MCF 10A (cell line): ENCODE measurements at places on chromosomes 4 and X.

- DNase-seq: no peak
These were observed 33.3 kb downstream of the APBB2 start for GRCh38 chr4:41181037-41181436.

DNA sequence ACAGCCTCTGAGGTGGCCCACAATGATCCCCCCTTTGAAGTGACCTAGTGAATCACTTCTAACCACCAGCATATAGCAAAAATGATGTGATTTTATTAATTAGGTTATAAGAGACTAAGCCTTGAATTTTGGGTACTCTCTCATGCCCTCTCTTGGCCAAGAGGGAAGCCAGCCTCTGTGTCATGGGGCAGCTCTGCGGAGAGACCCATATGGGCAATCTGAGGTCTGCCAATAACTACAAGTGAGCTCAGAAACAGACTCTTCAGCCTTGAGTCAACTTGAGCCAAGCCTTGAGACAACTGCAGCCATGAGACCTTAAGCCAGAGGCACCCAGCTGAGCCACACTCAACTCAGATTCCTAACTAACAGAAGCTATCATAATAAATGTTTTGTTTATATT is 45.7 kb downstream of the MANBA start:
- DNase-seq: no peak

GRCh38 chr4:17578482-17578891 is 1.5 kb downstream of the LAP3 start:
- DNase-seq: no peak

DNA sequence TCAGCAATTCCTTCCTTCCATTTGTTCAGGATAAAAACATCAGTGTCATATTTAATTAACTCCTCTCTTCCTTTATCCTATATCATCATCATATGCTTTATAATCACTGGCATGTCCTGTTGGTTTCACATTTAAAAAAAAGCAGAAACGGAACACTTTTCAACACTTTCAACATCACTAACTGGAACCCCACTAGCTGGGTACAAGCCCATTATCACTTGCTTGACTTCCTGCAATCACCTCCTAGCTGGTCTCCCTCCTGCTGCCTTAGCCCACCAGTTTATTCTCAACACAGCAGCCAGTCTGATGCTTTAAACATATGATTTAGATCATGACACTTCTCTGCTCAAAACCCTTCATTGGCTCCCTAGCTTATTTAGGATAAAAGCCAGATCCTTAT is 116.4 kb upstream of the LSM6 start:
- DNase-seq: no peak

DNA sequence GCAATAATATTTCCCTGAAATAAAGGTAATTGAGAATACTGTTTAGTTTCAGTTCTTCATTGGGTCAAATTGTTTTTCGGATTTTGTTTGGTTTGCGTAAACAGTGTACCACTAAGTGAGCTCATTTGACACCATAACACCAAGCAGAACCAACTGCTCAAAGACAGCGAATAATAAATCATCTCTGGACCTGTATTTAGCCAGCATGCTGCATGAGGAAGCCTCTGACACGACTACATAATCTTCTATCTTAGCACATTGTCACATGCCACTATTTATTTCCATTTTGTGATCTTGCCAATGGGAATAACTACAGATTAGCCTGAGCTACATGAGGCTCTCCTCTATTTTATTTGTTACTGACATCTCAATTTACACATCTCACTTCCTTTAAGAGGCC is 12.1 kb upstream of the PRKG2 start:
- no peak for DNase-seq

- DNase-seq: no peak
These were observed 104.9 kb downstream of the SLIT2 start for GRCh38 chr4:20356565-20356964.

DNA sequence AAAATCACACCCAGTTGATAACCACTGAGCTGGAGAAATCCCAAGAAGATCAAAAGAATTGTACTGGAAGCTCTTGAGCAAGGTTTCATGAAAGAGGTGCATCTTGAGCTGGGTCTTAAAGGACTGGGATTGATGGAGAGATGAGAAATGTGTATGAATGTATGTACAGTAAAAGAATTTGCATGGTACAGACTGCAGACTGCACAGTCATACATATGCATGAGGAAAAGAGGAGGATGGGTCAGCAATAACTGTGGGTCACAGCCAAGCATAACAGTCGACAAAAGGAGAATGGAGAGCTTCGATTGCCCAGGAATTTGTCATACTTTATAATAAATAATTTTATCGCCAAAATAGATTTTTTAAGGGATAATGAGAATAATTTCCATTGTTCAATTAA is 4.8 kb upstream of the RELL1 start:
- DNase-seq: no peak

DNA sequence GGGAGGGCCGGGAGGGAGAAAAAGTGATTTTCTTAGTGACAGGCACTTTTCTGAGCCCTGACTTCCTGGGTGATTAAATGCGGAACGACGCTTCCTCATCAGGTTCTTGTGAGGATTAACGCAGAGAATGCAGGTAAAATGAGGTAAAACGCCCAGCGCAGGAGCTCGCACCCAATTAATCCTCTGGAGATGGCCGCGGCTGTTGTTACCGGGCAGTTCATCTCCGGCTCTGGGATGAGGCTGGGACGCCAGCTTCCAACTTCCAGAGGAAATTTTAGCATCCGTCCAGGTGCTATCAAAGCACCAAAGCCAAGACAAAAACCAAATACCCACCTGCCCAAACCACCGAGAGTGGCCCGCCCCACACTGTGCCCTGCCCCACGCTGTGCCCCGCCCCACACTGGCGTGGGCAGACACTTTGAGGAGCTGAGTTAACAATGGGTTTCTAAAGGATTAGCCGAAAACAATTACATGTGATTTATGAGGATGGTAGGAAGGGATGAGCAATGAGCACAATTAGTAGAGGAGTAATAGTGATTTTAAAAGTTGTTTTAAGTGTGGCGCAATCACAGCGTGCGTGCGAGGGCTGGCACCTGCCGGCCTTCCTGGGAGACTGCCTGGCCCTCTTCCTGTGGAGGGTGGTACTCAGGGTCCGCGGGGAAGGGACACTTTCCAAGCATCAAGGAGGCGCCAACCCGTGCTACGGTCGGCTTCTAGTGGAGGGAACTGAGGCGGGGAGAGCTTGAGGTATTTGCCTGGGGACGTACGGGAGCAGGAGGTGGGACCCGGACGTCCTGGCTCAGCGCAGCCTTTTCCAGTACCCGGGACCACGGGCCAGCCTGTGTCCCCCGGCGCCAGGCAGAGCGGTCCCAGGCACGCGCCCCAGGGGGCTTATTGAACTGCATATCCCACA is 41.6 kb upstream of the ADRA2C start:
- DNase-seq: peak; percentile 16

DNA sequence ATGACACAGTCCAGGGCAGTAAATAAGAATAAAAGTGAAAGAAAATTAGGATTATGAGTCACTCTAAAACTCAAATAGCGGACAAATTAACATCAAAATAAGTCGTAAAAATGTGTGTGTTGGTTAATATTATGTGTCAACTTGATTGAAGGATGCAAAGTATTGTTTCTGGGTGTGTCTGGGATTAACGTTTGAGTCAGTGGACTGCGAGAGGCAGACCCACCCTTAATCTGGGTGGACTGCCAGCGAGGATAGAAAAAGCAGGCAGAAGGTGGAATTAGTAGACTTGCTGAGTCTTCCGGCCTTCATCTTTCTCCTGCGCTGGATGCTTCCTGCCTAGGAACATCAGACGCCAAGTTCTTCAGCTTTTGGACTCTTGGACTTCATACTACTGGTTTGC is 324.3 kb upstream of the PCDH10 start:
- no peak for DNase-seq

- DNase-seq: no peak
These were observed 71.3 kb upstream of the LHFPL1 start for GRCh38 chrX:112751076-112751475.

GRCh38 chr4:164989471-164989870 is 12.0 kb upstream of the TRIM61 start:
- no peak for DNase-seq

DNA sequence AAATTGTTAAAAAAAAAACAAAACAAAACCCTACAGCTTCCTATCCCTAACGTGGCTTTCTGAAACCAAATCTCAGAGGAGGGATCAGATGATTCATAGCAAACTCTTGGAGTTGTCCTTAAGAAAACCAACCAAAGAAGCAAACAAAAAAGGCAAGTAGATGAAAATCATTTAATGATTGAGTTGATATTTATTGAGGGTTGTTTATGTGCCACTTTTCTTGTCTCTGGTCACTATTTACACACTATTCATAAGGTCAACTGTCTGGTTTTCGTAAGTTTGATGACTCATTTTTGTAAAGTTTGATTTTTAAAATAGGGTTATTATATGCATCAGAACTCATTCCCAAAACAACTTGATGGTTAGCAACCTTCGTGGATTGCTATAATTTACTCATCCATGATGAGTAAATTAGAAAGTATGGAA is 133.4 kb downstream of the UNC5C start:
- DNase-seq: peak; percentile 20

DNA sequence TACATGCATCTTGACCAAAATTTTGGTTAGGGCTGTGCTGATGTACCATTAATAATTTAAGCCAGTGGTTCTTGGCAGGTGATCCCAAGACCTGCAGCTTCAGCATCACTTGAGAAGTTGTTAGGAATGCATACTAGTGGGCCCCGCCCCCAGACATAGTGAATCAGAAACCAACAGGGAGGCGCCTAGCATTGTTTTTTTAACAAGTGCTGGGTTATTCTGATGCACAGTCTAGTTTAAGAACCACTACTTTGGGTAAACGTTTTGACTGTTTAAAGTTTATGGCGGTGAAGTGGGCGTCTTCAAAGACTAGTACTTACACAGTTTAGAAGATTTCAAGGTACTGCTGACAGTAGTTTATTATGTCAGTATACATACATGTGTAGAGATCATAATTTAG is 23.6 kb downstream of the FAM199X start:
- no peak for DNase-seq

DNA sequence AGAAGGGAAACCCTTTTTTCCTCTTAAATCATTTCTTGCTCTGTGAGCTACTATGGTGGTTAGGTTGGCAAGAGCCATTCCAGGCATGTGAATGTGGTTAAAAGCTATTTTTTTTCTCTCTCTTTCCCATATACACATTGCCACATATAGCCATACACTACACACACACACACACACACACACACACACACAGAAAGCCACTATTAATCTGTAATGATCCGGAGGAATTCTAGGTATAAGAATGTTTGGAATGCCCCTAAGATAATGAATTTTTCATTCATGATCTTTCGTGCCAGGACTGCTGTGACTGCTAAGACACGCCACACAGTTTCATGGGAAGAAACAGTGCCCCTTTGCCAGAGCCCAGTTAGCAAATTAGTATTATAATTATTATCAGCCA is 21.8 kb upstream of the TLL1 start:
- DNase-seq: no peak

DNA sequence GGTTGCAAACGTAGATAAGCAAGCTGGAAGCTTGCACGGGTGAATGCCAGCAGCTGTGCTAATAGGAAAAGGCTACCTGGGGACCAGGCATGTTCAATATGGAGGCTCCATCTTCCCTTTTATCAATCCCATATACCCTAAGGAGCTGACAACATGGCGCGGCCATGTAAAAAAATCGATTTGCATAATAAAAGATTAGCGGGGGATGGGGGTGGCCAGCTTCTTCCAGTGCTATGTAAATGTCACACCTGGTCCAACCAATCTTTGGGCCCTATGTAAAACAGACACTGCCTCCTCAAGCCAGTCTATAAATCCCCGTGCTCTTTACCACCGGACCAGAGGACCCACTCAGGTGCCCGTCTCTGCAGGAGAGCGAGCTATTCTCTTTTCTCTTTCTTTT is 128.2 kb downstream of the GPAT3 start:
- no peak for DNase-seq
